Omental fat pad (tissue), 4 donors: ENCODE measurements at places on chromosomes 13 and 19.

DNA sequence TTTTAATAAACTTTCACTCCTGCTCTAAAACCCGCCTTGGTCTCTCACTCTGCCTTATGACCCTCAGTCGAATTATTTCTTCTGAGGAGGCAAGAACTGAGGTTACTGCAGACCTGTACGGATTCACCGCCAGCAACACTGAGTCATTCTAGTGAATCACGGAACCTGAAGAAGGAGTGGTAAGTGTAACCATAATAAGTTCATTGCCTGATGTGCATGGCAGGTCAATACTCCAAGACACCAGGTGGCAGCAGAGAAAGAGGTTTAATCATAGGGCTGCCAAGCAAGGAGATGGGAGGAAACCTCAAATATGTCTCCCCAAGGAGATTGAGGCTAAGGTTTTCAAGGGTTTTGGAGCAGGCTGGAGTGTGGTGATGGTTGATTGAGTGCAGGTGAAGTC, 204.3 kb upstream of the IPO5 start:
- no peak for DNase-seq

DNA sequence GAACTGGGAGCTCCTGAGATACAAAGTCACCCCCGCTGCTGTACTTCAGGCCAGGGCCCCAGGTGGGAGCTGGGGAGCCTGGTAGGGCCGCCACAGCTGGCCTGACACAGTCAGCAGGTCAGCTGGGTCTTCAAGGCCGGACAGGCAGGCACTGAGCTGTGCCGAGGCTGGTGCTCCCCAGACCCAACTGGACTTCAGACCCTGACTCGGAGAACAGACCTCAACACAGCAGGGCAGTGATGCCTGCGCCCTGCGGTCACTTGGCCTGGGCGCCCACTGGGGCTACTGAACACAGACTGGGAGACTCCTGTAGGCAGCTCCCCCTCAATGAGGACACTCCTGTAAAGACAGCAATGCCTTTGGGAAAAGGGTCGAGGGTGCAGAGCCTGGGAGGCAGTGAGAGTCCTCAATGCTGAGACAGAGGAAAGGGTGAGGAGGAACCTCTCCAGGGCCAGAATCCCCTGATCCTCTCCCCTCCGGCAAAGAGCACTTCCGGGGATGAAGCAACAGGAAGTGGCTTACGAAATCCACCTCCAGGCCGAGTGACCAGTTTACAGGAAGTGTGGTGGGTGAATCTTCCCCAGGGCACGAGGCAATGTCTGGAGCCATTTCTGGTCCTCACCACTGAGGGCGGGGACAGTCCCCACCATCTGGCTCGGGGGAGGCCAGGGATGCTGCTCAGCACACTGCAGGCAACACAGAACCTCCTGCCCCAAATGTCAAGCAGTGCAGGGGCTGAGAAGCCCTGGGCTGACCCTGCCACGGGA, 40.8 kb upstream of the ISYNA1 start:
- DNase-seq: peak; percentile 73

DNA sequence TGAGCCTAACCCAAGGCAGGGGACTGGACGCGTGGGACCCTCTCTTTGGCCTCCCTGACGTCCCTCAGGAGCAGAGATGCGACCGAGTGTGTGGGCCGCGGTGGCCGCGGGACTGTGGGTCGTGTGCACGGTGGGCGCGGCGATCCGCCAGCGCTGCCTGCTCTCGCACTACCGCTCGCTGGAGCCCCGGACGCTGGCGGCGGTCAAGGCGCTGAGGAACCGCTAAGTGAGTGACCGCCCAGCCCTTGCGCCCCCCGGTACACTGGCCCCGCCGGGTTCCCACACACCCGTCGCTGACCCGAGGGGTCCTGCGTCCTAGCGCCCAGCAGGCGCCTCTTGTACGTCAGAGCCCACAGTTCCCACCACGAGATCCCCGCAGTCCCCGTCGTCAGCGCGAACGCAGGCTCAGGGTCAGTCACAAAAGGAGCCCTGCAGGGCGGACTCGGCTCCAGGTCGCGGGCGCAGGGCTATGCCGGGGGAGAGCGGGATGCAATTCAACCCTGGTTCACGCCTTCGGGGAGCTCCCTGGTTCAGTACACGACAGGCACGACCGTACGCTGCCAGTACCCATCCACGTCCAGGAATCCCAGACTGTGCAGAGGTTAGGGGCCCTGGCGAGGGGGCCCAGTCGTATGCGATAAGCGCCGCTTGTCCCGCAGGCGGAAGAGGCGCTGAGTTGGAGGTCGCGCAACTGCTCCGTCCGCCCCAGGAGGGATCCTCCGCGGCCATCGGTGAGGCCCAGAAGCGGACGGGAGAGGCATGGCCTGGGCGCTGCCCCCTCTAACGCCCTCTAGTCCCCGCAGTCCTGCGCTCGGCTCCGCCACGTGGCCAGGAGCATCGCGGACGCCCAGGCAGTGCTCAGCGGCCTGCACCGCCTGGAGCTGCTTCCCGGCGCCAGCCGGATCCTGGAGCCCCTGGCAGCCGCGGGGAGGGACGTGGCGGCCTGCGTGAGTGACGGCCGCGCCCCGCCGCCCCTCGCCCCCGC, 3.6 kb upstream of the IFNL2 start:
- DNase-seq: no peak

DNA sequence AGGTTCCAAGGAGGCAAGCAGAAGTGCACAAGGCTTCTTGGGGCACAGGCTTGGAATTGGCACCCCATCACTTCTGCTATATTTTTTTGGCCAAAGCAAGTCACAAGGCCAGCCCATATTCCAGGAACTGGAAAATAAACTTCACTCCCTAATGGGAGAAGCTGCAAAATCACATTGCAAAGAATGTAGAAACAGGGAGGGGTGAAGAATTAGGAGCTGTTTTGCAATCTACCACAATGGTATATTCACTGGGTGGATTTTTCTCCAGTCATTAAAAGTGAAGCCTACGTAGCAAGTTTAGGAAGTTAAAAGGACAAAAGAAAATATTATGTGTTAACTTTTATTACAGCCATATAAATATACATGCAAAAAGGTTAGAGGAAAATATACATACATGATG, 464.8 kb downstream of the COG6 start:
- no peak for DNase-seq

- no peak for DNase-seq
Measured at GRCh38 chr19:43425567-43426392, 11.1 kb downstream of the TEX101 start.

GRCh38 chr19:44626048-44626624, 12.8 kb downstream of the IGSF23 start:
- no peak for DNase-seq

DNA sequence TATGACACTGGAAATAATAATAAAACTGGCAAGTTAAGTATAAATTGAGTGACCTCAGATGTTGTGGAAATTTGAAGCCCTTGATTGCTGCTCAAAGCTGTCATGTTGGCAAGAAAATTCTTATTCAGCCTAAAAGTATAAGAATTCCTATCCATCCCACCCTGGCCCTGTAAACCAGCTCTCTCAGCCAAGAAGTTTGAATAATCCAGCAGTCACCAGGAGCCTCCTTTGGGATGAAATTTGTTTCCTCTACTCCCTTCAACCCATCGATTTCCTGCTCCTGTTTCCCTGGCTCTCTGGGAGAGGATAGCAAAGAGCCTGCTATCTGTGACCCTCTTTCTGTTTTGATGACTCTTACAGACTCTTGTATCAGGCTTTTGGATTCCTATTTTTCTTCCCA, 169.3 kb downstream of the LHFPL6 start:
- no peak for DNase-seq

DNA sequence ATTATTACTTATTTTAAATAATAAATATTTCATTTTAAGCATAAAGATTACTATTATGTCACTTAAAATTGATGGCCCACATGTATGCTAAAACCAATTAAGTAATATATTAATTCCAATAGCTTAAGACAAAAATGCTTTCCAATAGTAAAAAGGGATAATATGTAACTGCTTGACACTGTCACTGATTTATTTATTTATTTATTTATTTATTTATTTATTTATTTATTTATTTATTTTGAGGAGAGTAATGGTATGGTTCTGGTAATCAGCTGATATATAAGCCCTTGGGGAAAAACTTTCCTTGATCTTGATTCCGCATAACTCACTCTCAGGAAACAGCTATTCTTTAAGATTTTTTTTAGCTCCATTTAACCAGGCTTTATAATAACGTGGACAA, 903.0 kb upstream of the ATXN8OS start:
- no peak for DNase-seq

GRCh38 chr19:39749981-39750380, 12.2 kb upstream of the CLC start:
- DNase-seq: no peak

- no peak for DNase-seq
Measured at GRCh38 chr13:51155776-51156515, 44.9 kb upstream of the C13orf42 start.

- DNase-seq: no peak
Measured at GRCh38 chr13:41645331-41645730, 188.0 kb downstream of the RGCC start.

DNA sequence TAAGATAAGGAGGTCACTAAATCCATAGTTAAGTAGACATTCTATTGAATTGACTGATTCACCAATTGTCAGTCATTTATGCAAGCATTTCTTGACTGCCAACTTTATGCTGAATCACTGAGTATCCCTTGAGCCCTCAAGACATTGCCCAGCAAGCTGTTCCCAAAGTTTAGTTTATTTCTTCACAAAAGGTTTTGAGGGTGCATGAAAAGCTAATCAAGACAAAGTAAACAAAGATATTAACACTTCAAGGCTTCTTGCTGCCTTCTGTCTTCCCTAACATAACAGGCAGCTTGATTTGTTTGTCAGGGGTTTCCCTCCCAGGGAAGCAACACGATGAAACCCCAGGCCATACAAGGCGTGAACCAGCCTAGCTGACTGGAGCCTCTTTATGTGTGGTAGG, 374.4 kb downstream of the SPRY2 start:
- DNase-seq: no peak
